ENCODE measurements at places on chromosomes 2 and 18.

GRCh38 chr2:61995515-61995914, 90.0 kb downstream of the COMMD1 start:
- no peak for DNase-seq

DNA sequence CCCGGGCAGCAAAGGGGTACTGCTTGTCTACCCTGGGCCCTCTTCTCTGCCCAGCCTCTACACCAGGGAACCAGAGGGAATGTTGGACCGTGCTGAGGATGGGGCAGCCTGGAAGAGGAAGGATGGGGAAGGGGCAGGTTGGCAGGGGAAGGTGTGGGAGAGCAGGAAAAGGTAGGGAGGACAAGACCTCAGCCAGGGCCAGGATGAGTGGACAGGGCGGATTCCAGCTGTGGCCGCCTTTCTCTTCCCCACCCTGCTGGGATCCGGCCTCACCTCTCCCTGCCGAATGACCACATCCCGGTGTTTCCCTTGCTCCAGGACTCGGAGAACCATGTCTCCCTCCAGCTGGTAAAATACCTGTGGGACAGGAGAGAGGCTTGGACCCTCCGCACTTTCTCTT, 8.9 kb downstream of the HAAO start:
- no peak for DNase-seq

DNA sequence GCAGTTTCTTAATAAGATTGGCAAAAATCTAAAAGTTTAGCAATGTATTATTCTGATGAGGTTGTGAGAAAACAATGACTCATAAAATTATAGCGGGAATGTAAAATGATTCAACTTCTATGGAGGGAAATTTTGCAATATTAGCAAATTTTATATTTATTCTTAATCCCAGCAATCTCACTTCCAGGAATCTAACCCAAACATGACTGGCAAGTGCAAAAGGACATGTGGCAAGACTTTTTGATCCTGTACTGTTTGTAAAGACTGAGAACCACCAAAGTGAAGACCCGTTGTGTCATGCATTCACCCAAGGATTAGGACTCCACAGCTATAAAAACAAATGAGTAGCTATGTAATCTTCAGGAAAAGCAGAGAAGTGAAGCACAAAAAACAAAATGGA, 234.8 kb upstream of the KYNU start:
- no peak for DNase-seq

- no peak for DNase-seq
These were observed 6.1 kb upstream of the CCDC195 start for GRCh38 chr2:224722250-224722649.

- no peak for DNase-seq
These were observed 119.5 kb downstream of the ASXL3 start for GRCh38 chr18:33697498-33697897.

DNA sequence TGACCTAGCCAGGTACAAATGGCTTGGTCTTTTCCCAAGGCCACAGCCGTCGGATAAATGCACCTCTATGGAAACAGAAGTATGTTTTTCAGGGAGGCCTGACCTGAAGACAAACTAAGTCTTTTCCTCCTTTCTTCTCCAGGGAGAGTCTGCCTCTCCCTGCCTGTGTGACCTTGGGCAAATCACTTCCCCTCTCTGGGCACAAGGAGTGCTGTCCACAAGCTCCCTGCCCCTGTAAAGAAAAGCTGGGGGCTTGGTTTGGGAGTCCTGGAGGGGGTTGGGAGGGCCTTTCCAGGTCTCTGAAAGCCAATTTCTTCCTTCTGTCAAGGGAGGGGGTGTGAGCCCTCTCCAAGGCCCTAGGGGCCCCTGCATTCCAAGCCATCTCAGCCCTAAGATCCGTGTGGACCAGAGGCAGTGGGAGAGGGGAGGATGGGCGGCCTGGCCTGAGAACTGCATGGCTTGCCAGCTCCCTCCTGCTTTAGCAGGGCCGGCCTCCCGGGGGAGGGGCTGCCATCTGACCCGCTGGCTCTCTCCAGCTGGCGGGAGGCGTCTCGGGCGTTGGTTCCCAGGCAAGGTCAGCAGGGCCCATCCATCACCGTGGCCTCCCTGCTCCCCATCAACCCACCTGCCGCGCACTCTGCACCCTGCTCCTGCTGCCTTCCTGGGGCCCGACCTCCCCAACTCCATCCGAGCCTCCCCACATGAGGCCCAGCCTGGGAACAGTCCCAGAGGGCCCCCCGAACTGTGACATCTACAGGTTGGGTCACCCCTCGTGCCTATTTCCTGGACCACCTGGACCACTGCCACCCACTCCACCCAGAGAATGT, 61.4 kb downstream of the SMAD7 start:
- peak; percentile 19 for DNase-seq

DNA sequence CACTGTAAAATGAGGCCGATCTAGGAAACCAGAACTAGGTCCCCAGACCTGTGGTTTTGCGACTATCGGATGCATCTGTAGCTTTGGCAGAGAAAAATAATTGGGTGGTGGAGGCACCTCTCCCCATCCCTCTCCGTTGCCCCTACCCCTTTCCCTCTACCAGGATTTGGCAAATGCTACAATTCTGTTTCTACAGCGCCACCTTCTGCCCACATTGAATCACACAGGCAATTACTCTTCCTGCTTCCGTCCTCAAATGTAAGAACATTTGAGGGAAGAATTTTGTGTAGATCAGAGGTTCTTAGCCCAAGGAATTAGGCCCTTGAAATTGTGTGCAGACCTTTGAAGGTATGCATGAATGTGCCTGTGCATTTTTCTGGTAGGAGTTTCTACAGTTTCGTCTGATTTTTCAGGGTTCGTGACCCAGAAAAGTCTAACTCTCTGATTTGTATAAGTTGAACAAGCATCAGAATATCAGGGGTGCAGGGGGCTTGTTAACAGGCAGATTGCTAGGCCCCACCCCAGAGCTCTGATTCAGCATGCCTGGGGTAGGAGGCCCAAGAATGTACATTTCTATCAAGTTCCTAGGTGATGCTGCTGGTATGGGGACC, 11.2 kb downstream of the ATP6V1B1 start:
- DNase-seq: no peak

- no peak for DNase-seq
These were observed 15.1 kb upstream of the RTTN start for GRCh38 chr18:70220628-70221027.

GRCh38 chr2:209940936-209941335, 61.5 kb upstream of the RPE start:
- DNase-seq: no peak

- peak; percentile 39 for DNase-seq
These were observed 104.5 kb downstream of the HDAC4 start for GRCh38 chr2:239296020-239296932.

DNA sequence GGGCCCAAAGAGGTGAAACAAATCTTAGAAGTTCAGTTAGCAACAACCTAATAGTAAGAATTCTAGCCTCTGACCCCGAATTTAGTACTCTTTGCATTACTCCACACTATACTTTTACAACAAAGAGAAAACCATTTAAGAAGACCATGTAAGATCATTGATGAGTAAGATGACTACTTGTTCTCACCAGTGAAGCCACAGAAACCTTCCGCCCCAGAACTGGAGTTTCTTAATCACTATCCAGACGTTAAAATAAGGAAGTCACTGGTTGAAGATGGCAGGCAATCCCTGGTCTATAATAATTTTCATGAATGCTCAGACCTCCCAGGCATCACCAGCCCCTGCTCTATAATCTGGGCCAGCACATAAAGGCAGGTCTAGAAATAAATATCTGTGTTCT, 95.0 kb downstream of the TMEM163 start:
- no peak for DNase-seq

- no peak for DNase-seq
These were observed 63.8 kb upstream of the BZW1 start for GRCh38 chr2:200747668-200748618.

DNA sequence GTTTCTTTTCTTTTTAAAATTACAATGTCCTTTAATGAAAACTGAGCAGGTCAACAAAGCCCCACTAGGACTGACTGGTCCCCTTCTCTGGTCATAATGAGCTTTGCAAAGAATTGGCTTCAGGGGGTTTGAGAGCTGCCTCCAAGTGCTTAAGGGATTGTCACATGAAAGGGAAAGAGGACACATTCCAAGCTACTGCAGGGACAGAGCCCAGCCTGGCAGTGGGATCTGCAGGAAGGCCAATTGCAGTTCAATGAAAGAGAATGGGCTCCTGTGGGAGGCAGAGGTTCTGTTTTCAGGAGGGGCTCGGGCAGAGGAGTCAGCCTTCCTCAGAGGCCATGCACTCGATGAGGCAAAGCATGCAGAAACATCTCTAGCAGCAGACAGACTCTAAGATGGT, 84.1 kb upstream of the ACKR3 start:
- DNase-seq: no peak

- DNase-seq: no peak
These were observed 80.9 kb downstream of the TSHZ1 start for GRCh38 chr18:75291460-75291859.

GRCh38 chr2:136131961-136132824, 14.2 kb upstream of the CXCR4 start:
- peak; percentile 59 for DNase-seq

GRCh38 chr18:22044474-22045220, 124.7 kb upstream of the GATA6 start:
- no peak for DNase-seq

DNA sequence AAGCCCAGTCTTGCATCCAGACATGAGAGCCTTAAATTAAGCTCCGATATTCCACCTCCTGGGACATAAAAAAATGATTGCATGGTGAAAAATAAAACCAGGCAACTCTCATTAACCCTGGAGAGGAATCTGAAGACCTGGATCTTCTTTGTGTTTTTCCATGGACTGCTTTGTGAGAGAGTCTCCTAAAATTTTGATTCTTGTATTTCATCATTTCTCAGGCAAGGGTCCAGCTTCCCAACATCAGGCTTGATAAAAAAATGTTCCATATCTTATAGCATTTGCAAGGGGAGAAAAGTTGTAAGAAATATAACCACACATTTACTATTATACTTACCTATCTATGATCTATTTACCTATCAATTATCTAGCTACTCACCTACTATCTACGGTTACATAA, 327.5 kb upstream of the SPHKAP start:
- no peak for DNase-seq

DNA sequence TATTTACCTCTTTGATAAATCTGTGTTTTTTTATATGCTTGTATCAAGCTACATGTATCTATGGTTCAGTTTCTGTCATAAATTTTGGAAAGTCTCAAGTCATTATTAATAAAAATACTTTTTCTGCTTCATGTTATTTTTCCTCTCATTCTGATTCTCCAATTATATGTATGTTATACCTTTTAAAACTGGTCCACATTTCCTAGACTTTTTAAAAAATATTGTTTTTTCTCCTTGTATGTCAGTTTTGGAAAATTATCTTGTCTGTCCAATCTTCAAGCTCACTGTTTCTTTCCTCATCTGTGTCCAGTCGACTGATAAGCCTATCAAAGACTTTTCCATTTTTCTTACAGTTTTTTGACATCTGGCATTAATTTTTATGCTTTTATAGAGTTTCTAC, 253.4 kb downstream of the ASXL3 start:
- no peak for DNase-seq

- DNase-seq: no peak
These were observed 57.9 kb downstream of the LYPD6 start for GRCh38 chr2:149388120-149388816.

GRCh38 chr2:72010647-72011369, 136.9 kb downstream of the CYP26B1 start:
- no peak for DNase-seq

- peak; percentile 77 for DNase-seq
These were observed at the start of gene MYO1B for GRCh38 chr2:191245046-191245868. Gene MYO1B, plus strand, starts transcription at chr2:191245404. Its CDS starts 31,492 bp downstream, at chr2:191276896.
